Foreskin keratinocyte (primary cell): ENCODE measurements at places on chromosomes 4 and X. TPM values are rescaled to one million over a fixed set of nuclear protein-coding genes. Genes with fewer than 3 reads are reported as not detected.

RBBP7 gene
- total RNA-seq = 141 and 150 TPM in 2 replicates

IL15 gene
- total RNA-seq = 0.78 and 1.4 TPM in 2 replicates

DNA sequence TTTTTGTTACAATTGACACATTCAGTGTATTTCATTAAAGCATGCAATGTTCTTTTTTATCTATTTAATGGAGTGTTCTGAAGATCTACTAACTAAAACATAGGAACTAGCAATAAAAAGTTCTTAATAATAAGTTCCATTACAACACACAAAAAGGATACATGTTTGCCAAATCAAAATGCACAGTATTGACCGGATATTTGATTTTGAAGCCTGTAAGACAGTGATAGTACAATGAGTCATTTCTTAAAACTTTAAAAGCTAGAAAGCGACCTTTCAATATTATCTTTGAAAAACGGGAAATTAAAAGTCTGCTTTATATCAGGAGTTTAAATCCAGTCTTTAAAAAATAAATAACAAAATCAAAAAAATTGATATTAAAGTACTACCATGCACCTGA lies 2.4 kb upstream of the PRDM5 start:
- DNase-seq = no peak

DNA sequence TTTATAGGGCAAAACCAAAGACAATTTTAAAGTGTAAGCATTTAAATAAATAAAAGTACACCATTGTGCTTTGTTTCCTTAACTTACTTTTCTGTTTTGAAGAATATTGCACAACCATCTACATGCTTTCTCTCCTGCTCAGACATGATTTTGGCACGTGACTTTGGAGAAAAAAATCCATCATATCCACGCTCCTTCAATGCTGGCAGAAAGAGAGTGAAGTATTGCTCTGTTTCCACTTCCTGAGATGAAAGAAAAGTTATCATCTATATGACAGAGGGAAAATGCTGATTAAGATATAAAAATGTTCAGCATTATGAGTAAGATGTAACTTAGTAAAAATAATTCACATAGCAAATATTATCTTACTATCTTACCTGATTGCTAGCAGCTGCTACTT lies 77.1 kb downstream of the CNOT6L start:
- DNase-seq = peak; percentile 35

GRCh38 chr4:2289311-2289954 lies 27.5 kb upstream of the MXD4 start:
- no peak for DNase-seq

DNA sequence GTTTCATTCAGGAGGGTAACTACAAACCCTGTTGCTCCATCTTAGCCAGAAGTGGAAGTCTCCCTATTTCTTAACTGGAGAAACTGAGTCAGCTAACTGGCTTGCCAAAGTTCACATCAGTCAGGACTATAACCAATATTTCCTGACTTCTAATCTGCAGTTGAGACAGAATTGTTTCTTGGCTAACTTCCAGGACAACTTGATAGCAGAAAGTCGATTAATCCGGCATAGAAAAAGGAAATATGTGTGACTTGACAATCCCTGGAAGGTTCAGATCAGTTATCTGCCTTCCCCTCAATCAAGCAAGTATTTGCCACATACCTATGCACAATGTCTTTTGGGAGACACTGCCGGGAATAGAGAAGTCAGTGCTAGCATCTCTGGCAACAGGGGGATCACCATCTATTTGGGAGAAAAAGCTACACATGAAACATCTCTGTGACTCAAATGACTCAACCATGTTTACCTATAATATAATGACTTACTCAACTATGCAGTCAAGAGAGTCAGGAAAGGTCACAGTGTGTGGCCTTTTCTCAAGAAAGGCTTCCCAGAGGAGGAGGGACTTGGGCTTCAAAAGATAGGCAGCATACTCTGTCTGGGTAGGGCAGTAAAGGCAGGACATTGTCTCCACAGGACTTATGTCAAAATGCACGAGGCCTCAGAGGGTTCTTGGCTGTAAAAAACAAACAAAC lies 12.4 kb upstream of the LONRF3 start:
- DNase-seq = no peak

GRCh38 chrX:82723806-82724205 lies 784.3 kb upstream of the POU3F4 start:
- no peak for DNase-seq

GRCh38 chrX:79556800-79557199 lies 189.7 kb upstream of the ITM2A start:
- DNase-seq = no peak

DNA sequence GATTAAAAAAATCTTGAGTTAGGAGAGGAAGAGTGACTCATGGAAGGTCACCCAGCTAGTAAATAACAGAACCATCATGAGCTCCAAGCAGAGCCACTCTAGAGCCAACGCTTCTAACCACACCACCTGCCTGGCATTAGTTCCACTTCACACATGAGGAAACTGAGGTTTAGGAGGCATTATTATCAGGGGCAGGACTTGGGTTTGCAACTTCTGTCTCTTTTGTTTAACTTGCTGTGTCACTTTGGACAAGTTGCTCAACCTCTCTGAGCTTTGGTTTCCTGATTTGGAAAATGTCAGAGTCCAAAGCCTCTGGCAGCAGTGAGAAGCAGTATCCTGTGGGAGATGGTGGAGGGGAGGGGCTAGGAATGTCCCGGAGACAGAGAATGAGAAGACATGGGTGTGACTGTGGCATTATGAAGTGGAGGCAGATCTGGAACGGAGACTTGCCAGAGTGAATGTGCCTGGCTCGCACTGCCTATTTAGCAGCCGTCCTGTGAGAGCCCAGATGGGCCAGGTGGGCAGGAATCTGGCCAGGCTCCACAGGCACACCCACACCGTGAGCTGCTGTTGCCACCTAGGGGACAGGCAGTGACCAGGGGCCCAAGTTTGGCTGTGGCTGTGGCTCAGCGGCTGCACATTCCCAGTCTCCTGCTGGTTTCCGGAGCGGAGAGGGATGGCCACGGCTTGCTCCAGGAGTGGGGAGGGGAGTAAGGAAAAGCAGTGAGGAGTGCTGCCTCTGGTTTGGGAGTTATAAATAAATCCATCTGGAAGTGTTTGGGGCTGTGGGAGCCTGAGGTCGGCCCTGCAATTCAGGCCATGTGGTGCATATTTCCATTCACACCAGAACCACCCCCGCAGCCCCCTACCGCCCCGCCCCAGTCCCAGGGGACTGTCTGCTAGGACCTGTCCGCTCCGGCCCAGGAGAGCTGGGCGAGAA lies 93.4 kb downstream of the NHSL2 start:
- DNase-seq = no peak

DNA sequence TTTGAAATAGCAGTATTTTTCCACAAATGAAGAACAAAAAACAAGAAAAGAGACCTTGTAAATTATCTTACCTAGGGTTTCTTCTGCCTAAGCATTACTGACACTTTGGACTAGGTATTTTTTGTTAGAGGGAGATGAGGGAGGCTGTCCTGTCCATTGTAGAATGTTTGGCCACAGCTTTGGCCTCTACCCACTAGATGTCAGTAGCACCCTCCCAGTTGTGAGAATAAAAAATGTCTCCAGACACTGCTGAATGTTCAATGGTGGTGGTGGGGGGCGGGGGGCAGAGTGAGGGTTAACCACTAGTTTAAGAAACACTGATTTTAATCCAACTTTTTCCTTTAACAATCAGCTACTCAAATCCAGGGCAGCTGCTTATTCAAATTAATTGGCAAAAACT lies 25.8 kb downstream of the OTUD4 start:
- DNase-seq = no peak

DNA sequence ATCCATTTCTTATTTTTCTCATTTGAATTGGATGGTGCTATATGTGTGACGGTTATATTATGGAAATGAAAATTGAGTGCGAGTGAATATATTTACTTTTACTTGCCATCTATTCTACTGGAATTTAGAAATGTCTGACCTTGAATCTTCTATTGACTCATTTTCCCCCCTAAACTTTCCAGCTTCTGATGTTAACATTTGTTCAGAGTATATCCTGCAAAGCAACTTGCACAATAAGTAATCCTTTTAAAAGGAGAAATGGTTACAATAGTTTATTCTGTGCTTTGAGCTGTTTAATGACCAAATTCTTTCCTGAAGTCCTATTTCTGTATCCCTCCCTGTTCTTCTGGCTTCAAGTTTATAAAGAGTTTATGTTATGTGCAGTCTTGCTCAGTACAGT lies 116.7 kb downstream of the ARHGAP10 start:
- no peak for DNase-seq

- no peak for DNase-seq
These were observed 12.2 kb upstream of the EXOSC9 start for GRCh38 chr4:121788896-121789295.

DNA sequence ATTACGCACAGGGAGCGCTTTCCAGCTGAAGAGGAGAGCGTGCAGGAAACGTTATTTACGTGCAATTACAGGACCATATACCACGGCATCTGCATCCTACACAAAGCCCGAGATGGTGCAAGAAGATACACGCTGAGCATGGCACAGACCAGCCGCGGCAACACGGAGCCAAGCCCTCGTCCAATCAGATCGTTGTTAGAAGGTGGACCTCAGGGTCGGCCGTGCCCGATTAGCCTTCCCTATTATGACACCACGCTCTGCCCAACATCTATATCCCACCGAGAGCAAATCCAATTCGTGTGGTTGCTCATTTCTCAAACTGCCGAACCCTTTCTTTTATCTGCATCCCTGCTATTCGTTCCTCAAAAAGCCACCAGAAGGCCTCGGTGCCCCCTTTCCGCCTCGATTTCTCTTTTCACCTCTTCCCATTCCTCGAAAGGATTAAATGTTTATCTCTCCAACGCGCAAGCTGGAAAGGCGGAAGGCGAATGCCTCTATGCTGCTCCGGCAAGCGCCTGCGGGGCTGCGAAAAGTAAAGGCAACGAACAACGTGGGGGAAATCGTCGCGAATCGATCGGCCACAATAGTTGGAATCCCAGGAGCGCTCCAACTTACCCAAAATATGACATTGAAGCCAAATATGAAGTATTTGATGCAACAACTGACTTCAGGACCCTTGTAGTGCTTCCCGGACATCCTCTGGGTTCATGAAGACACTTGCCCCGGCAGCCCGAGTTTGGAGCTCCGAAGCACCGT lies 702 bp downstream of the TSPAN5 start:
- DNase-seq = peak; percentile 53

DNA sequence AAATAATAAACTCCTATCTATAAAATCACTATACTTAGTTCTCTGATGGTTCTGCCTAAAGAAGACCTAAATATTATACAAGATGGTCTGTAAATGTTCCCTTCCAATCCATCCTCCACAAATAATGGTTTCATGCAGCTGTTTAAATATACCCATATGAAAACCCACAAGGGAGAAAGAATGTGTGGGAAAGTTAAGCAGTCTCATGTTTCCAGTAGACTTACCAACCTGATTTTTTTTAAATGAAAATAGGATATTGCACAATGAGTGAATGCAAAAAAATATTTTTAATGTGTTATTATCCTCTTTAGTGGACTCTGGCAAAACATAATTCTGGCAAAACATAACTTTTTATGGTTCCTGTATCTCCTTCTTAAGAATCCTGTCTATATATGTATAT lies 23.3 kb downstream of the CAMK2D start:
- DNase-seq = no peak

GRCh38 chrX:111520506-111520905 lies 9.1 kb downstream of the SERTM2 start:
- DNase-seq = no peak

GRCh38 chr4:75916091-75916661 lies 13.9 kb upstream of the PPEF2 start:
- DNase-seq = peak; percentile 33

DNA sequence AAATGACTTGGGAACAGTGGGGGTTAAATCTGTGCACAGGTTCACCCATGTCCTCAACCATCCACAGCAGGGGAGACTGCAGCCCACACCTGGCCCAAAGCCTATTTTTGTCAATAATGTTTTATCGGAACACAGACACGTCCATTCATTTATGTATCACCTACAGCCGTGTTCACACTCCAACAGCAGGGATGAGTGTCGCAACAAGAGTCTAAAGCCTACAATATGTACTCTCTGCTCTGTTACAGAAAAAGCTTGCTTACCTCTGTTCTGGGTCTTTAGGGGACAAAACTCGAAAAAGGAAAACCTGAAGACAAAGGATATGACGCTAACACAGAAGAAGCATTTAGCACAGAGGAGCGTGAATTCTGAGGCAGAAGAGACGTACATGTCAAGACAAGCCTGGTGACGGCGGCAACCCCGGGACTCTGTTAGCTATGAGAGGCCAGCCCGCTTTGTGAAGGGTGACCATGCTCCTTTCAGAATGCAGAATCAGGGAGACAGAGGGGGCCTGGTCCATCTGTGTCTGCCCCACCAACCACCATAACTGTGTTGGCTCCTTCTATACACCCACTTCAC lies 45.5 kb downstream of the AFAP1 start:
- DNase-seq = peak; percentile 64

- peak; percentile 23 for DNase-seq
These were observed 16.1 kb downstream of the RHOH start for GRCh38 chr4:40212674-40213527.
